Right lung (tissue), 10 donors: ENCODE measurements at places on chromosomes 6 and 20. TPM values are rescaled to one million over a fixed set of nuclear protein-coding genes. Genes with fewer than 3 reads are reported as not detected.

The SLC12A5 gene
- polyA plus RNA-seq = 1.8 TPM

The GHRH gene
- not detected for polyA plus RNA-seq

The TFAP2A gene
- polyA plus RNA-seq = 0.27 TPM

The PTCRA gene
- polyA plus RNA-seq = 0.28 TPM

The PACSIN1 gene
- polyA plus RNA-seq = 0.31 TPM

The PNRC1 gene
- 169 TPM for polyA plus RNA-seq

The TBC1D22B gene
- 11.9 TPM for polyA plus RNA-seq

- DNase-seq = no peak
Observed at GRCh38 chr6:108744244-108744972, 103.8 kb upstream of the ARMC2 start.

DNA sequence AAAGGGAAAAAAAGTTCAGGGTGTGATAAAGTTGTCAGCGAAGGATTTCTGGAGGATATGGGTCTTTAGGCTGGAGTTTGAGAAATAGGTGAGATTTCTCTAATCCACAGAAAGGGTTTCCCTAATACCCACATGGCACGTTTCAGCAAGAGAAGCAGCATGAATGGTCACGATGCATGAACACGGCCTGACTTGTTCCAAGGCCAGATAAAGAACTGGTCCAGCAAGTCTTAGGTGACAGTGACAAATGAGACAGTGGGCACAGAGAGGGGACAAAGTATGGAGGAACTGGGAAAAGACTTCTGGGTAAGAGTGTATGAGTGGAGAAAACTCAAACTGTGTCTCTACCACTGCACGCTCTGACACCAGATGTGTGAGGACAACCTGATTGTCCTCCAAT, 262.0 kb upstream of the FOXQ1 start:
- no peak for DNase-seq

GRCh38 chr6:124233221-124233620, 429.6 kb downstream of the NKAIN2 start:
- DNase-seq = no peak

DNA sequence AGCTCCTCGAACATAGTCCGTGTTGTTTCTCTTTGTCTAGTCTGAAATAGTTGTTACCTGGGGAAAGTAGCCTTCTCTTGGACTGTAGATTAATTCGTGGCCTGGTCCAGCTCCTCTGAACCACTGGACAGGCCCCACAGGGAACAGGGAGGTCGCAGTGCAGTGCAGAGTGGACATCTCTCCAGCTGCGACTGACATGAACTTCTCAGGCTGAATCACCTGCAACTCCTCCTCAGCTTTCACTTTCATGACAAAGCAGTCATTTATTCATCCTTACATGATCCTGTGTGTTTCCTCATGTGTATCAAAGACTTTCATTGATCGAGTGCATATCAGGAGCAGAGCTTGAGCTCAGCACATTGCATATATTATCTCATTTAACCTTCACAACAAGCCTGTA, 19.1 kb upstream of the SIRPG start:
- DNase-seq = no peak

- no peak for DNase-seq
Observed at GRCh38 chr20:32570401-32571190, 14.5 kb downstream of the NOL4L start.

- no peak for DNase-seq
Observed at GRCh38 chr20:5592165-5592564, 158.0 kb upstream of the SHLD1 start.

DNA sequence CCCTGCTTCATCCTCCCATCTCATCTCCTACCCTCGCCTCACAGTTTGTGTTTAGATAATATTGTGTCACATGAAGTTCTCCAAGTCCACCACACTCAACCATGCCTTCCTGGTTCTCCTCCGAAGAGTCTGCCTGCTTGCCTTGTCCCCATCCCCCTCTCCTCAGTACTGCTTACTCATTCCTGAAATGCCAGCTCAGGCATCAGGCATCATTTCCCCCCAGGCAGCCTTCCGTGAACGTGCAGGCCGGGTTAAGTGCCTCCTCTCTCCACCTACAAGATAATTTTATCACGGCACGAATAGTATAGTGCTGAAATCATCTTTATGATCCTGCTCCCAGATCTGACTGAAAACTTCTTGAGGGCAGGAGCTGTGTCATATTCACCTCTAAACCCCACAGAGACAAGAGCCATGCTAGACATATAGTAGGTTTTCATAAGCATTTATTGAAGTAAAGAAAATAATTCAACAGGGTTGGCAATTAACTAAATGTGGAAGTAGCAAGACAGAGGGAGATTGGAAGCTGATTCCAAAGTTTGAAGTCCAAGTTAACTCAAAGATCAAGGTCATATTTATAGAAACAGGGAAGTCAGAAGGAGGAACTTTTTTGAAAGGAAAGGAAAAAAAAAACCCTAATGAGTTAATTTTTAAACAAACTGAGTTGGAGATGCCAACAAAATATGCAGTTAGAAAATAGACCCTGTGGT, 48.7 kb upstream of the BMP2 start:
- DNase-seq = no peak

DNA sequence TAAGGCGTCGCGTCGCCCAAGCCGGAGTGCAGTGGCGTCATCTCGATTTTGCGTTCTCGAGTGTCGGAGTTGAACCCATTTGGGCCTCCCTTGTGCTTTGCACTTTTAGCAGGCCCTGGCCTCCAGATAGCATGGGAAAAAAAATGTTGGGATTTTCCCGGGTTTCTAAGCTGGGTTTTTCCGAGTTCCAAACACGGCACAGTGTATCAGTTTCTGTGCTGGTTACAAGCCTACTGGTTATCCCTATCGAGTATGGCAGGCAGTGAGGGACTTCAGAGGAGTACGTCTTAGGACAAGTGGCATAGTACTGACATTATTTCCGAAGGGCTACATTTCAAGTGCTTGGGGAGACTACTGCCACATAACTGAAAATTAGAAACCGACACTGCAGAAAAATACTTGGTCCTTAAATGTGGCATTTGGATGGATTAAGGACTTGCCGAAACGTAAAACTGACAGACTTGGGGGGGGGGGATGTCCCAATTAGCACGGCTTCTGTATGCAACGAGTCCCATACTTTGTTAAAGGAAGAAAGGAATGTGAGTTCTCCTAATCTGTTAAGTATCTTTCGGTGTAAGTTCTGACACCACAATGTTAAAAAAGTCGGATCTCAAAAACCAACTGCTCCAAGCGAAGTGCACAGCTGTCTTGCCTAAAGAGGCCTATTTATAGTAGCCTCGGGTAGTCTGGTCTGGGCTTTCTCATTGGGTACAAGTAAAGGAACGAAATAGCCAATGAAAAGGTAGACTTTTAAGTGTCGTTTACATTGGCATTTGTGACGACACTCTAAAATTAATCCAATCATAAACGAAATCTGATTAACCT, 70.2 kb downstream of the HFE start:
- DNase-seq = peak; percentile 97

DNA sequence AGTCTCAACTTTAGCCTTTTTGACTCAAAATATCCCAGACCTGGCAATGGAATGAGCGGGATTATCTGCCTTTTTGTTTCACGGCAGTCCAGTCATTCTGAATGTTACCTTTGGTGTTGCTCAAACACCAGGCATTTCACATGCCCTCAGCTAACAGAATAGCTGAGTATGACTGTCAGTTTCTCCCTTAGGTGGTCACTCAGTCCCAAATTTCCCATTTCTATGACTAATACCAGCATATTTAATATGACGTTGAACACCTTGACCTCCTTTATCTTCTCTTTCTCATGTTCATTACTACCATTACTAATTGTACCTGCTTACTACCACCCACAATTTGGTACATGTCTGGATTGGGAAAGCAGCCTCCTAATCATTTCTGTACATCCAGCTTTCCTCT, 65.2 kb downstream of the EDN1 start:
- DNase-seq = no peak

DNA sequence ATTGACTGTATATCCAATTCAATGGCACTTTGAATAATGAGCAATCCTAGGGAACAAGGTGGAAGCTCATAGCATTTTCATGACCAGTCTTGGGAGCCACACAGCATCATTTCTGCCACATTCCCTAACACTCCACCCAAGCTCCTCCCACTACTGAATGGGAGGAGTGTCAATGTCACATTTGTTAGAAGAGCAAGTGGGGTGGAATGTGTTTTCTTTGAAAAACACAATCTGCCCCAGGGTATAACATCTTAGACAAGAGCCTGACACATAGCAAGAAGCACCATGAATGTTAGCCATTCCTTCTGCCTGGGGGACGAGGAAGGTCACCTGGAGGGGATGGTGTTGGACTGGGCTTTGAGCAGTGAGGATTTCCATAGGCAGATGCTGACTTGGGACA, 258.3 kb upstream of the PMEPA1 start:
- DNase-seq = no peak
